ENCODE measurements at places on chromosomes 4 and X.

DNA sequence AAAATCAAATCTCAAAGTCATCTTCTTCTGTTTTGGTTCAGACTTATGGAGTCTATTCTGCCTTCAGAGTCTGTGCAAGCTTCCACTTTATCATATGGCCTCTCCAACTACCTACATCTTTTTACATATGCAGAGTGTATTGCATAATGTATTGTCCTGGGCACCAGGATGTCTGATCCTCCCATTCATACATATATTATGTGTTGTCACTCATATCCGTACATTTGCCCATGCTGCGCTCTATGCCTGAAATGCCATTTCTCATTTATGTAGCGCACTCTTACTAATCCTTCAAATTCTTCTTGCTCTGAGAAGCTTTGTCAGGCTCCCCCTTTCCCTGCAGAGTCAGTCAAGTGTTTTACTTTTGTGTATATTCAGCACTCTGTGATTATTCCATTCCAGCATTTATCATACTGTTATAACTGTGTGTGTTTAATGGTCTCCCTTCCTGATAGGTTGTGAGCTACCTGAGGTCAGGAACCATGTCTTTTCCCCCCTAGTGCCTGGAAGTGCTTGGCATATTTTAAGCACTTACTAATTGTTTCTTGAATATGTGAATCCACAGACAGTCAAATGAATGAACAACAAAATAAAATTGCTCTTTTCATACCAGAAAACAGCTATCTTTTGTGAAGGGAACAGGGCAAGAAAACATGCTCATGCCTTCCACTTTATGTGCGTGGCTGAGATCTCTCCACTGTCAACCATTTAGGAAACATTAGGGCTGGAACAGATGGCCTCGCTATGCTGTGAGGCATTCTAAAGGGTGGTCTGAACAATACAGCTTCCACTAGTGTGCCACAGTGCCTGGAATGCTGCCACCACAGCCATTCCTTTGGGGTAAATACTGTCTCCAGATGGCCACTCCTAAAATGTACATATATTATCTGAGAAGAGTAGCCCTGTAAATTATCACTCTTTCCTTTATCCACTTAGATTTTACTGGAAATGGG lies 81.8 kb downstream of the GLUD2 start:
- DNase-seq = no peak

DNA sequence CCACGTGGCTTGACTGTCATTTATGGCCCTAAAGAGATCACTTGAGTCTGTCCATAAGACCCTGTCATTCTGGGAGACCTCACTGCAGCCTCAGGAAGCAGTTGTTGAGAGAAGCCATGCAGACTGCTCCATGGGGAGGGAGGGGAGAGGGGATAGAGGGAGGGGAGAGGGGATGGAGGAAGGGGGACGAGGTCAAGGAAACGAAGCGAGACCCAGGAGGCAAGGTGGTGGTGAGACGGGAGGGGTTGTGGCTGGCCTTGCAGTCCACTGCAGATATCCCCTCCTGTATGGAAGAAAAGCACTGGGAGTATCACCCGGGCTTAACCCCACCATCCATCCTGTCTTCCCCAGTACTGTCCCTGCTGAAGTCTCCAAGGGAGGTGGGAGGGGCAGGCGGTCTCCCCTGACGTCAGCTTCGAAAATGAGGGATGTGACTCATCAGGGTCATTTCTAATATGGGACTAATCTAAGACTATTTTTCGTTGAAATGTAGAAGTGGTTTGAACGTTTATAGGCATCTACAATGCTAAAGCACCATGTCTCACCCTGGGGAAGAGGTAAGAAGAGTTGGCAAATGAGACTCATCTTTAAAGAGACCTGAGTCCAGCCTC lies 5.6 kb downstream of the TMEM255A start:
- no peak for DNase-seq

DNA sequence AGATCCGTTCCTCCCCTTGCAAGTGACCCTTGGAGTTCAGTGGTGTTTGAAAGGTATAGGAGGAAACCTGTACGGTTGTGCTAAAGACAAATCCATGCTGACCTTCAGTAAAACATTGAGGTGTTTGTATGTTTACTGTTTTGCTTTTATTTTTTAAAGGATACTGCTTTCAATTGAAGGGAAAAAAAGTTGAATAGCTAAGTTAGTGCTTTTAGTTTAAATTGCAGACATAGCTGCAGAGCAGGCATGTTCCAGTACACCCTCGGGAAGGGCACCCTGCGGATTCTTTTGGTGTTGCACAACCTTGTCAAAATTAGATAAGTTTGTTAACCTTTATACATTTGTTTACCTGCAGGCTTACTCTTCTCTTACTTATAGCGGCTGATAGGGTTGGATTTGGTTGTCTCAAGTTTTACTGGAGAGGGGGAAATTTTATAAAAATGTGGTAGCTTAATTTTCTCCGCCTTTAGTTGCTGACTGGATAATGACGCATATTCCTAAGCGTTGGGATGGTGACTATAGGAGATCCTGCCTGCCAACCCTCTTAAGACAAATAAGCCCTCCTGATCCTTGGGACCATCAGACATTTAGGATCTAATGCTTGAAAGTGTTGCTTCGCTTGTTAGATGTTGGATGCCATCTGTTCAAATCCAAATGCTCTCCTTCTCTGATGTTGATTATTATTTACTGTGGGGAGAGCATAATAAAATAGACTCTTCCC lies 2.0 kb downstream of the RAPGEF2 start:
- no peak for DNase-seq

- no peak for DNase-seq
These were observed 181.6 kb downstream of the PCDH7 start for GRCh38 chr4:30901461-30902451.

DNA sequence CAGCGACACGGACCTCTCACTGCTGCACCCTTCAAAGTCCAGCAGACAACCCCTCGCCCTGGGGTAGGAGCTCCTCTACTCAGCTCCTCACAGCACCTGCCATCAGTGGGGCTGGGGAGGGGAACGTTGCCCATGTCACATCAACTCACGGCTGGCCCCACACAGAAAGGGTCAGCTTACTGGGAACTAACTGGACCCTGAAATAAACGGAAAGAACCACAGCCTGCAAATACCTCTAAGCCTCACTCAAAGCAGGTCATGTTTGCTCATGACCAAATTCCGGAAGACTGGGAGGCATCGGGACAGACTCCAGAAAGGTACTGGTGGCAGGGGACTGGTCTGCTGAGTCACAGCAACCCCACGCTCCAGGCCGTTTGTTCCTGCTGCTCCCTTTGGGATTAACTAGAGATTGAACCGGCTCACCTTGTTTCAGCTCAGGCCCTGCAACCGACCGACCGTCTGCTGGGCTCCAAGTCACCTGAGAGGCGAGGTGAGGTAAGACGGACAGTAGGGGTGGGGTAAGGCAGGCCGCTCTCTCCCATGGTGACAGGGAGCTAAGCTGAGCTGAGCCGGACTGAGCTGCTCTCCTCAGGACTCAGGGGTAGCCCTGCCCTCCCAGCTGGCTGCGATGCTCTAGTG lies 5.6 kb downstream of the G6PD start:
- DNase-seq = no peak
